DND-41 (cell line): ENCODE measurements at places on chromosomes 3 and 15.

- no peak for DNase-seq
Measured at GRCh38 chr3:142866841-142867631, 21.8 kb downstream of the PCOLCE2 start.

- no peak for DNase-seq
Measured at GRCh38 chr15:99590913-99591646, 25.3 kb downstream of the MEF2A start.

GRCh38 chr3:76097589-76097969, 312.2 kb upstream of the ZNF717 start:
- no peak for DNase-seq

GRCh38 chr3:63861306-63861705, 2.3 kb downstream of the THOC7 start:
- no peak for DNase-seq

DNA sequence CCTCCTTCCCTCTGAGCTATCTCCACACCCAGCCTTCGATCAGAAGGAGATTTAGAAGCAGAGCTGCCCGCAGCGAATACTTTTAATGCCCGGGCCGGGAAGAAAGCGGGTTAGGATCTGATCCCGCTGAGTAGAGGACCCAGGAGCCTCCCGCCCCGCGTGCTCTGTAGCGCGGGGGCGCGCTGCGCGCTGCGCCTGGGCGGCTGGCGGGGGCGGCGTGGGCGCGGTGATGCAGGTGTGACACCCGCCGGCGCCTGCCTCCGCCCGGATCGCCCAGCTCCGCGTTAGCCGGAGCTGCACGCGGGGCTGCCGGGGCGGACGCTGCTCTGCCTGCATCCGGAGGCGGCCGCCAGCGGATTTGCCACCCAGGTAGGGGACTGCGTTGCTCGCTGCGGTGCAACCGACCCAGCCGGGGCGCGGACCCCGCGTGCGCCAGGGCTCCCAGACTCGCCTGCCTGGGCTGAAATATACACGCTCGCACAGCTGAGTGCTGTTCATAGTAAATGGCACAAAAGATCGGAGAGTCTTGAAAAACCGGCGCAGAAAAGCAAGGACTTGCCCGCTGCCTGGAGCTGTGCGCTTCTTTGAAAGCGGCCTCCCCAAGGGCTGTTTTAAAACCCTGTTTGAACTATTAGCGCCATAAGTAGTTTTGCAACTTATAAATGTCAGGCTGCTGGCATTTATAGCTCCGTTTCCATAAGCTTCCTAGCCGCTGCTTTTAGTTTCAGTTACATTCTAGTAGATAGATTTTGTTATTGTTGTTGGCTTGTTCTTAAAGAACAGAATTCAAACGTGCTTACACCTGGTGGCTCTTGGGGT, at the start of gene SV2B:
TSS of gene SV2B (plus strand) at position 263 of the 819 bp plus-strand sequence. CDS start 126,007 bp downstream, outside the sequence.
- DNase-seq = no peak

- DNase-seq = no peak
Measured at GRCh38 chr3:184389384-184389783, 9.5 kb downstream of the CHRD start.

DNA sequence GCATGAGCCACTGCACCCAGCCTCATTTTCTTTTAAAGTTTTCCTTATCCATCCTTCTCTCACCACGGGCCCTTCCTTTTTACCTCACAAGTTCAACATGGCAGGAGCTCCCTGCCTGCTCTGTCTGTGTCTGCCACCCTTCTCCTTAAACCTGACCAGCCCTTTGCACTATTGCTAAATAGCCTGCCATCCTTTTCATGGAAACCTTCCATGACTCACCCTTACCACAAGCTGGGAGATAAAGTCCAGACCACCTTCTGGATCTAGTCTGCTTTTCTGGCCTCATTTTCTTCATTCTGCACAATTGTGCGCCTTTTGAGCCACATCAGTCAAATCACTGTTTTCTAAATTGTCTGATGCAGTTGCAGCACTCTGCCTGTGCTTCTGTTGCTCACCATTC, 8.9 kb downstream of the PARP14 start:
- no peak for DNase-seq

DNA sequence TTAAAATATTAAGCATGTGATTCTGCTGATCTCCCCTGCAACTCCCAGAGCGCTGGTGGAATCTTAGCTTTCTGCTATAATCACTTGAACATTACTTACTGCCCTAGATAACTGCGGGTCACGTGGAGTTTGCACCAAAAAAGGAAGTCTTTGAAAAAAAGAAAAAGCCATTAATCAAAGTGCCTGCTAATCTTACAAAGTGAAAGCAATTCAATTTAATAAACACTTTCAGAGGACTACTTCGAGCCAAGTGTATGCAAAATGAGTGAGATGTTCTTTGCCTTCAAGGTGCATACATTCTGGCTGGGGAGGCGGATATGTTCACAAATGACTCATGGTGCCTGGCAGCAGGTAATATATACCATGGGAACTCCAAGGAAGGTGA, 109.9 kb upstream of the GAP43 start:
- no peak for DNase-seq

DNA sequence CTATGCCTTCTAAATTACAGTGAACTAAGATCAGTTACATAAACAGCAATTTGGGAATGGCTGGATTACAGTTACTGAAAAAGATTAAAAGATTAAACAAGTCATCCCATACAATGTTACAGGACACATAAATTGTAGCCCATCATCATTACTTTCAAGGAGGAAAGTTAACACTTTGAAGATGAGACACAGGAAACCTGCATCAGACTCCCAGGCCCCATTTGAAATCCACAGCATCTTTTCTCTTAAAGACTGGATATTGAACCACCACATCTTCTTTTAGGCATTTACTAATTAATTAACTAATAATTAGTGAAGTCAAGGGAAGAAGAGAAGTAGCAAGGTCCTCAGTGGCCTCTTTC, 170.2 kb downstream of the PLCL2 start:
- no peak for DNase-seq

- no peak for DNase-seq
Measured at GRCh38 chr3:146134348-146135117, 26.5 kb downstream of the PLOD2 start.

DNA sequence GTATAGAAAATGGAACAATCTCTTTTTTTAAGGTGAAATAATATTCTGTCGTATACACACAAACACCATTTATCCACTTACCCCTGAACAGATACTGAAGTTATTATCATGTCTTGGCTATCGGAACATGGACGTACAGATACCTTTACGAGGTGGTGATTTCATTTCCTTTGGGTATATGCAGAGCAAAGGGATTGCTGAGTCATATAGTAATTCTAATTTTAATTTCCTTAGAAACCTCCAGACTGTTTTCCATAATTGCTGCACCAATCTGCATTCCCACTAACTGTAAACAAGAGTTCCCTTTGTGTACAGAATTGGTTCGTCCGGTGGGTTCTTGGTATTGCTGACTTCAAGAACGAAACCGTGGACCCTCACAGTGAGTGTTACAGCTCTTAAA, 179.4 kb downstream of the SHOX2 start:
- no peak for DNase-seq

- DNase-seq = peak; percentile 77
Measured at GRCh38 chr15:73051807-73052652, at the start of gene NEO1. TSS of gene NEO1 (plus strand) at chr15:73052463. CDS start at chr15:73052676, 213 bp downstream.

DNA sequence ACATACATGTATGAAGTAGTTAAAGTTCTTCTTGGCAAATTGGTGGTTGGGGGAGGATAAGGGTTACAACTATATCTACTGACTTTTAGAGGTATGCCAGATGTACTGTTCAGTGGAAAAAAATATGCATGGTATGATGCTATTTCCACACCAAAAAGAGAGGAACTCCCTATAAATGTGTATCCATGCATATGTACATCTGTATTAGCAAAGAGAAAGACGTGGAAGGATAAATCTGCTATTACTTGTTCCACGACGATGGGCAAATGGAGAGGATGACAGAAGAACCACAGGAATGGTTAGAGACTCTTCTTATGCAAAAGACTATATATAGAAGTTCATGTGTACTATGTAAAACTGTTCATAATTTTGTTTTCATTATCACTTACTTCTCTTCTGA, 197.6 kb downstream of the RORA start:
- DNase-seq = no peak

DNA sequence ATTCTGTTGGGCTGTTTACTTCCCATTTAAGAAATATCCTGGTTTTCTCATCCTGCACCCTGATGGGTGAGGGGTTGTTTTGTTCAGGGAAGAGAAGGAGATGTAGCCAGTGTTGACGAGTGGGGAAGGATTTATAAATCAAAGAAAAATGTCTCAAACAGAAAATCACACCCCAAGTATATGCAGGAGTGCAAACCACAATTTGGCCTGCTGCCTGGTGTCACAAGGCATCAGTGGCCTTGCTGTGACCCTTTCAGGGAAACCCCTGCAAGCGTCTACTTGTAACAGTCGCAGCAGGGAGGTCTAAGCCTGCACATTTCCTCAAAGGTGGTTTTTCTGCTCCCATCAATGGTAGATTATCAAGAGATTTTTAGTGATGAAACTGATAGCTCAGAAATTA, 132.6 kb upstream of the LRRN1 start:
- DNase-seq = no peak

DNA sequence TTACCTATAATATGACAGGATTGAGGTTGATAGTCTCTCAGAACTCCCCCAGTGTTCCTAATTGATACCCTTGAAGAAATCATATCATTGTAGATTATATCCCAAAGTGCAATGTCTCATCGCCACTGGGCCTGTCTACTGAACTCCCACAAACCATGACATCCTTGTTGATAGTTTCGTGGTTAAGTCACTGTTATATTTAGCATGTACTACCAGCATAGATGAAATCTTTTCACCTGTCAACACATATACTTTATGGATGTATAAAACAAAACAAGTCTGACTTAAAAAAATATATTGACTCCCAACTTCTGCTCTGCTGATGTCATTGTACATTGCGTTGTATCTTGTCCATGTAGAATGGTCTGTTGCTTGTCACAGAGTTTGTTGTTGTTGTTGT, 128.1 kb downstream of the IQCH start:
- no peak for DNase-seq

GRCh38 chr15:33852570-33852969, 115.7 kb upstream of the CHRM5 start:
- DNase-seq = no peak

- DNase-seq = no peak
Measured at GRCh38 chr3:86792316-86792715, 198.6 kb downstream of the VGLL3 start.

DNA sequence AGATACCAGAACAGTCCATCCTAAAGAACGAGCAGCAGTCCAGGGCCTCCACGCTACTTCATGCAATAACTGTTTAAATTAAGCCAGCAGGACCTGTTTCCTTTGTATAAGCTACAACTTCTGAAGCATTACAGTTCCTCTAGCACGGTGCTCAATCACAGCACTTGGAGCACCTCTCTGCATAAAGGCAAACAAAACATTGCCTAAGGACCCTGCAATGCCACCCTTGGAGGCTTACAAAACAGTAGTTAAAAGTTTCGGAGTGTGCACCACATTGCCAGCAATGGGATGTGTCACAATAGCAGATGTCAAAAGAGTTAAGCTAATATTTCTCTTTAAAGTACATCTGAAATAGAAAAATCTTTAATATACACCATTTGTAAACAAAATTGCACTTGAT, 2.6 kb upstream of the VPS39 start:
- DNase-seq = no peak

GRCh38 chr15:34737477-34737876, 17.3 kb downstream of the GJD2 start:
- no peak for DNase-seq

DNA sequence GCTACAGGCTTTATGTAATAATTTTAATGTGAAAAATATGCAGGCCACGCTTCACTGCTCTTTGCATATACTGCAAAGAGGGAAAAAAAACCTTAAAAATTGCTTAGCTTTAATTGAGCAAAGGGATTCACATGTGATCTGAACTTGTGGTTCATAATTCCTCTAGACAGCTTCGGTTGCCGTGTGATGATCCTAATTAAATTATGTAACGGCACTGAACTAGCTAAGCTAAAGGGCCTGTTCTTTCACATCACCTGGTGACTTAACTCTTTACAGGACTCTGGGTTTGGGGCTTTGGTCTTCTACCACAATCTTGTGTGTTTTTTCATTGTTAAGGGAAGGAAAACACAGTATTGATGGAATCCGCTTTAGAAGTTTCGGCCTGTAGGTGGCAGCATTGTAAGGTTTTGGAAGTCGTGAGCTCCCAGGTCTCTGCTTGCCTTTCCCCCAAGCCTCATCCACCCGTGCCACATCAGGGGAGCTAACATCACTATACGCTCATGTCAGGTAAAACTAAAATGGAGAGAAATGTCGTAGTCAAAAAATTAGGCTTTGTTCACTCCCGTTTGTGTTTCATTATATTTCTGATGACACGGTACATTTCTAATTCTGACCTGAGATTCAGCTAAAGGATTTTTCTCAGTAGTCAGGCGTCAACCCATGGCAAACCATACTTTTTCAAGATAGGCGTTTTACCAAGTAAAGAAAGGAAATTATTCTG, 205.6 kb upstream of the DPH6 start:
- peak; percentile 54 for DNase-seq

DNA sequence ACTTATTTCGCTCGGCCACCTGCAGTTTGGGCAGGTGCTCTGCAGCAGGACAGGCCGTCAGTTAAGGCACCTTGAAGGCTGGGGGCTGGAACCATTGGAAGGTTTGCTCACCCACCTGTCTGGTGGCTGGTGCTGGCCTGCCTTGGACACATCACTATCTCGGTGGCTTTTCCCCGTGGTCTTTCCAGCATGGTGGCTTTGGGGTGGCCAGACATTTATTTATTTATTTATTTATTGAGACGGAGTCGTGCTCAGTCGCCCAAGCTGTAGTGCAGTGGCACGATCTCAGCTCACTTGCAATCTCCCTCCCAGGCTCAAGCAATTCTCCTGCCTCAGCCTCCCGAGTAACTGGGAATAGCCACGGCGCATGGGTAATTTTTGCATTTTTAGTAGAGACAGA, 11.7 kb downstream of the ISG20 start:
- DNase-seq = no peak

DNA sequence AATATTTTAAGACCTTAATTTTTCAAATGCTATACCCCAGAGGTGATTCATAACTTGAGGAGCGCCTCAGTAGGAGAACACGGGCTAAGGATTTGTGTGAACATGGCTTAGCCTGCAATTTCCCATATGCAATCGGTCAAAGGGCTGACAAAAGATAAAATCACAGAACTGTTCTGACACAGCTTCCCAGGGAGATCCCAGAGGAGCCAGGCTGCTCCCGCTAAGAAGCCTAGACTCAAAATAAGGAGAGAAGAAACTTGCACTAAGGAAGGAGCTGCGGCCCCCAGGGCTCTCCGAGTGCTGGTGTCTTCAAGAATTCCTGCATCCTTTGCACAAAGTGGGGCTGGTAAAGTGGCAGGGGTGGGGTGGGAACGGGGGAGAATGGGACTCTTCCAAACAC, 106.3 kb upstream of the DLG1 start:
- no peak for DNase-seq

- no peak for DNase-seq
Measured at GRCh38 chr3:32646761-32647160, 38.2 kb upstream of the CNOT10 start.

GRCh38 chr15:71116366-71116765, 1.1 kb downstream of the THSD4 start:
- no peak for DNase-seq
